Fibroblast of the aortic adventitia (primary cell): ENCODE measurements at places on chromosomes 3 and 15.

GRCh38 chr3:124699686-124700396, 30.4 kb upstream of the UMPS start:
- no peak for DNase-seq

DNA sequence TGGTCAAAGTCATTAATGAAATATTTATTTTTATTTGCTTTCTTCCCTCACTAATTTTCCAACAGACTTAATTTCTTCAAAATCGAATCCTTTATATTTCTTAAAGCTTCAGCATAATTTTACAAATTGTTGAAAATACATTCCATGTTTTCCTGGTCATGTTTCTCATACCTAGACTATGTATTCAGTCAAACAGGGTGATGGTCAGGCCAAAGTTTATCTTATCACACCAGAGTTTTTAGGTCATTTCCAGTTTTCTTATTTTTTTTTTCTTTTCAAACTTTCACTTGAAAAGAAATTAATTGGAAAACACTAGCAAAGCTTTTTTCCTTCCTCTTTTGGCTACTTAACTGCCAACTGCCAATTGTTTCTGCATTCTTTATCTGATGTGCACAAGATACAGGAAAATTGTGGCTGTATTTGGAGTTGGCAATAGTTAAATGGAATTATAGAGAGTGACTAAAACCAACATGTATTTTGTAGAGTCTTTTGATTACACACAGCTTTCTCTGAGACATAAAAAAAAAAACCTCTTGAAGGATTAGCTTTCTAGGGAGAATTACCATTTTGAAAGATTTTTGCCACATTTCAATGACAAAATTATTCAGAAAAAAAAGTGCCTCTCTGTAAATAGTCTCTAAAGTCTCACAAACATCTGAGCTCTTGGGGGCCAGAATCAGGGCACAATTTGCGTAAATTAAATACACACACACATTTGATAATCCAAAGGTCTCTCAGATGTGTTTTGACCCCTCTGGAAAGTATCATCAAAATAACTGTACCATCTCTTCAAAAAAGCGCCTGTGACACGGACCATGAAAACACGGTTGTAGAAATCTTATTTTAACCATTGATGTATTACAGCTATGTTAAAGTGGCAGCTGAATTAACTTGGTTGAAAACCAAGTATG, 603.2 kb upstream of the KCNMB2 start:
- peak; percentile 86 for DNase-seq

- DNase-seq = no peak
Observed at GRCh38 chr3:149886957-149887356, 73.9 kb downstream of the RNF13 start.

- no peak for DNase-seq
Observed at GRCh38 chr15:59941612-59942011, 62.5 kb upstream of the FOXB1 start.

GRCh38 chr3:186640929-186641328, 730 bp downstream of the FETUB start:
- DNase-seq = no peak

DNA sequence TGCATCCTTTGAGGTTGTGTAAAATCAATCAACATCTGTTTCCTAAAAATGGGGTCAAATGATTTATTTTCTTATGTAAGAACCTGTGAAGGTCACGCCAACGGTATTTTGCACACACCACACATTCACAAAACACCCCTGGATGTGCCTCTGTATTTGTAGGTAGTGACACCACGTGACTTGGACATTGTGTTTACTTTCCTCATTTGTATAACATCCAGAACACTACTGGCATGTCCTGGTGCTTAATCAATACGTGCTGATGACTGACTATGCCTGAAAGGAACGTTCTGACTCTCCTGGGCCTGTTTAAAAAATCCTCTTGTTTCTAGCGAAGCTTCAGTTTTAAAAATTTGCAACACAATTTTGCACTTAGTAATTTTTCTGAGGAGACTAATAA, 3.4 kb upstream of the TAFA4 start:
- DNase-seq = no peak

GRCh38 chr15:95494971-95495541, 835.4 kb upstream of the NR2F2 start:
- peak; percentile 34 for DNase-seq

DNA sequence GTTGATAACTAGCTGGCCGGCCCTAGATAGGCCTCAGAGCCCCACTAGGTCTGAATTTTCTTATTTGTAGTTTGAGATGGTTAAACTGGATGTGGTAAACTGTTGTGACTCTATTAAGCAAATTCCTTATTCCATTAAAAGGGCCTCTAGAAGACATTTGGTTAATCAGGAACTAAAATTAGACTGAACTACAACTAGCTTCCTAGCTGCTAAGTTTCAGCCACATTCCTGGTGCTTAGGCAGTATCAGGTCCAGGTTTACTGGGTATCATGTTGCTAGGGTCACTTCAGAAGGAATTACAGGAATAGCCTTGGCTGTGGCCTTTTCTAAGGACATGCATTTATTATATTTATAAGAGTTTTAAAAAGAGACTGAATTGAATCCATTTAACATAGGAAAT, 136.3 kb downstream of the PLD1 start:
- DNase-seq = no peak

- DNase-seq = peak; percentile 50
Observed at GRCh38 chr3:115513416-115513800, 109.9 kb upstream of the GAP43 start.

DNA sequence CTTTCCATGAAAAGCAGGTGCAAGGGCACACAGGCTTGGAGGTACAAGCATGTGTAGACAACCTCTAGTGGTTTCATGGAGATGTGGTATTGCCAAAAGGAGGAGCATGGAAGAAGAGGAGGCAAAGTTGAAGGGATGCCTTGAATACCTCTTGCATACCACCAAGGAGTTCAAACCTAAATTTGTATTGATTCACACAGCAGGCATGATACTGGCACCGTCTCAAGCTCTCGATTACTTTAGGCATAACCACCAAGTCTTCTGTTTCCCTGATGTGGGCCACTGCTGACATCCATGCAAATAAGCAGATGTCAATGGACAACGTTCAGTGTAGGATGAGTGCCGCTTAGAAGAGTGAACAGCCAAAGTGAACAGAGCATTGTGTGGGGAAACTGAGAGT, 87.1 kb downstream of the SCN11A start:
- no peak for DNase-seq

DNA sequence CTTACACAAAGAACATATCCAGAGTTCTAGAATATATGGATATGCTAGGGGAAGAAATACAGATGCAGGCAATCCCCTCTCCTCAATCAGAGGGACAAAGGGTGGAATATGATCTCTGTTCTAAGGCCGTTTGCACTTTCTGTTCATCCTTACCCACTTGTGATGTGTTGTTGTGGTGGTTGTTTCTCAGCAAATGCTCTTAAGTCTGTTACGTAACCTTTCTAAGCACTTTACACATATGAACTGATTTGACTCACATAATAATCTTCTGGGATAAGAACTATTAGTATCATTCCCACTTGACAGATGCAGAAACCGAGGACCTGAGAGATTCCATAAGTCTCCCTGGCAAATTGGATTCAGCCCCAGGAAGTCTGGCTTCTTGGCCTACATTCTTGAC, 40.5 kb downstream of the NGRN start:
- no peak for DNase-seq

DNA sequence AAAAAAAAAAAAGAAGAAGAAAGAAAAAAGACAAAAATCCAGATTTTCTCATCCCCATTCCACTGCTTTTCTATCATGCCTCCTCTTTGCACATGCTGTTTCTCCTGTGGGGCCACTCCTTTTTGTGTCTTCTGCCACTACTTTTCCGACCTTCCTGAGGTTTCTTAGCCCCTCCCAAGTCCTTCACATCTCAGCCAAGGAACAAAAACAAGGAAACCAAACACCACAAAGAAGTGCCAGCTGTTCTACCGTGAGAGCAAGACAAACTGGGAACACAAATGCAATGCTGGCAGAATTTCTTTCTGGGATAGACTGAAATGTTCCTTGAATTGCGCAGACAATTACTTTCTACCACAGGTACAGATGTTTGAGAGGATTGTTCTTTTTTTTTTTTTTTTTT, 83.2 kb downstream of the MB21D2 start:
- DNase-seq = no peak

GRCh38 chr3:12025584-12025983, 21.4 kb downstream of the SYN2 start:
- no peak for DNase-seq

GRCh38 chr3:186967686-186968085, 37.4 kb downstream of the ST6GAL1 start:
- no peak for DNase-seq

GRCh38 chr3:128996726-128997125, 2.9 kb upstream of the CFAP92 start:
- no peak for DNase-seq
